Ascending aorta (tissue), 2 donors: ENCODE measurements at places on chromosomes 2 and 18.

DNA sequence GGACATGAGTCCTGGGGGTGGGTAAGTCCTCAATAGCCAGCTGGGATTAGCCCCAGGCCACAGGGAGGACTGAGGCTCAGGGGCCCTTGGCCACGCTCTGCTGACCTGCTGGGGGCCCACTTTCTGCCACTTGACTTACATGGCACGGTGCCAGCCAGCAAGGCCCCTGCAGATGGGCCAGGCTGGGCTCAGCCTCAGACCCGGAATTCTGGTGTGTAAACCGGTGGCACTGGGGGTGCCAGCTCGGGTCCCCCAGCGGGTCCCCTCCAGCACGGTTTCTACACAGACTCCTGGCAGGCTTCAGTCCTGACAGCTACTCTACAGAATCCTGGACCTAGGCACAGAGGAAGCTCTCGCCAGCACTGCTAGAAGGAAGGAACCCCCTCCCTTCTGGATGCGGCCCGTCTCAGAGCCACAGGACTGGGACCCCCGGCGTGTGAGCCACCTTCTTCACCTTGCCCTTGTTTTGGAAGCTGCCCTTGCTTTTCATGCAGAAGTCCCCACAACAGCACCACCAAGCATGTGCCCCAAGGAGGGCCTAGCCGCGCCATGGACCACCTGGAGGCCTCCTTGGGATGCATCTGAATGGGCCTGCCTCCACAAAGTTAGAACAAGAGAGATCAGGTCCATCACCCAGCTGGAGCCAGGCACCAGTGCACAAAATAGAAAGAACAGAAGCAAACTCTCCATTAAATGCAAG lies 8.0 kb downstream of the HDAC4 start:
- DNase-seq = peak; percentile 57

DNA sequence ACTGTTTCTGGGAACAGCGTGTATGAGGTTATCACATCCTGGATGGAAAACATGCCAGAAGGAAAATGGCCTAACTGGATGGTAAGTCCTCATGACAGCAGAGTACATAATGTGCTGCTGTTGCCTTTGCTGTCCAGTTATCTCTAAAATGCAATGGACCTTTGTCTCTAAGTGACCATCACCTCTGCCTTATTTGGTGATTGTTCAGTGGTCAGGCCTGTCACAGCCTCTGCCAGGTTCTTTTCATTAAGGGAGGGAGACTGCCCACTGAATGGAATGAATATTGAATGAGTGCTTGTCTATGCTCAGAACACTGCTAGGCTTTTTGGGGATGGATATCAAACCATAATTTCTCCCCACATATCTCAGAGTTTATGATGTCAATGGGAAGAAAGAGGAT lies 29.0 kb downstream of the SLC3A1 start:
- no peak for DNase-seq

DNA sequence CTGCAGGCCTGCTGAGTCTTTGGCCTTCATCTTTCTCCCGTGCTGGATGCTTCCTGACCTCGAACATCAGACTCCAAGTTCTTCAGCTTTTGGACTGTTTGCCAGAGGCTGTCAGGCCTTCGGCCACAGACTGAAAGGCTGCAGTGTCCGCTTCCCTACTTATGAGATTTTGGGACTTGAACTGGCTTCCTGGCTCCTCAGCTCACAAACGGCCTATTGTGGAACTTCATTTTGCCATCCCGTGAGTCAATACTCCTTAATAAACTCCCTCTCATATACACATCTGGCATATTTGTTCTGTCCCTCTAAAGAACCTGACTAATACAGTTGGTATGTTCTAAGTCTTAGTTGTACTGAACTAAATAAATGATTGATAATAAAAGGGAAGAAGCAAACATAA lies 702.8 kb upstream of the LINC00305 start:
- no peak for DNase-seq

DNA sequence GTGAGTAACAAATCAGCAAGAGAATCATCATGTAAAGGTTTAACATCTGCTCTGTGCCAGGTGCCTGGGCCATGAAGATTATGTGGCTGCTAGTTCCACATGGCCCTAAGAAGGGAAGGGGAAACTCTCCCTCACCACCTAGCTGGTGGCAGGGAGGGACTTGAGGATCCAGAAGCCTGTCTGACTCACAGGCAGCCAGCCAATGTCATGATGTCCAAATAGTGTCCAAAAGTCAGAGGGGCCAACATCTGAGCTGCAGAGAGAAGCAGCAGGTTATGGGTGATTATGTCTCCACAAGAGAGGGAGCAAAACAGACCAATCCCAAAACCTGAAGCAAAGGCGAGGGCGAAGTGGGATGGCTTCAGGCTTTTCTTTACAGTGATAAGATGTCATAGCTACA lies 61.9 kb upstream of the SPP2 start:
- no peak for DNase-seq

- no peak for DNase-seq
Observed at GRCh38 chr2:46273919-46274318, 23.3 kb upstream of the EPAS1 start.

DNA sequence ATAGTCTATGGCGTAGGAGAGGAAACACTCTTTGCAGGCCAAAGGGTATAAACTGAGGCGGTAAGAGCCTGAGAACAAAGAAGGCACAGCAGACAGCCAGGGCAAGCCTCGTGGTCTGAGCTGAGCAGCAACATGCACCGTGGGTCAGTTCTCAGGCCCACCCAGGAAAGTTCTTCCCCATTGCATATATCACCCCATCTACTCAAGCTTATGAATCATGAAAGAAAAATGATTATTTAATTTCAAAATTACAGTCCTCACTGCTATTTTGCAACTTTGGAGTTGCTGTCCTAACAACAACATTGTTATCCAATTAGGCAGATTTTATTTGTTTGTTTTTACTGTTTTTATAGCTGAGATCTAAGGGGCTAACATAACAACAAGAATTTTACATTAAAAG lies 54.7 kb upstream of the RIOK3 start:
- no peak for DNase-seq

DNA sequence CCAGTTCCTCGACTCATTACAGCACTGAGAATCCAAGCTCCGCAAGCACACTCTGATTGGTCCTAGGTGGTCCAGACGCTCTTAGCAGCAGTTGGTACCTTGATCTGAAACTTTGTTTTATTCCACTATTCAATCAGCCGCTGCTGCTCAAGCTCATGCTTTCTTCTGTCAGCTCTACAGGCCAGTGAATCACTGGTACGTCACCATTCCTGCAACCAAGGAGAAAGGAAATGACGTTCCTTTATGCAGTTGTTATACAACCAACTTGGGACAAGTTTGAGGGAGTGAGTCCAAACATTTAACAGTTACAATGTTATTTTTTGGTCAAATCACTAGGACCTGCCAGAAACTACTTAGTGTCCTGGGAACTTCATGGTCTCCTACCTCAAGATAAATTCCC lies 398.8 kb upstream of the TMEFF2 start:
- DNase-seq = no peak
